Activated CD8-positive, alpha-beta memory T cell treated with anti-CD3 and anti-CD28 coated beads, Interleukin-2, amount 50 U/mL, for 4 hours (primary cell): ENCODE measurements at places on chromosomes 2 and 18.

GRCh38 chr18:58766164-58766563 is 94.9 kb downstream of the MALT1 start:
- DNase-seq, result no peak

DNA sequence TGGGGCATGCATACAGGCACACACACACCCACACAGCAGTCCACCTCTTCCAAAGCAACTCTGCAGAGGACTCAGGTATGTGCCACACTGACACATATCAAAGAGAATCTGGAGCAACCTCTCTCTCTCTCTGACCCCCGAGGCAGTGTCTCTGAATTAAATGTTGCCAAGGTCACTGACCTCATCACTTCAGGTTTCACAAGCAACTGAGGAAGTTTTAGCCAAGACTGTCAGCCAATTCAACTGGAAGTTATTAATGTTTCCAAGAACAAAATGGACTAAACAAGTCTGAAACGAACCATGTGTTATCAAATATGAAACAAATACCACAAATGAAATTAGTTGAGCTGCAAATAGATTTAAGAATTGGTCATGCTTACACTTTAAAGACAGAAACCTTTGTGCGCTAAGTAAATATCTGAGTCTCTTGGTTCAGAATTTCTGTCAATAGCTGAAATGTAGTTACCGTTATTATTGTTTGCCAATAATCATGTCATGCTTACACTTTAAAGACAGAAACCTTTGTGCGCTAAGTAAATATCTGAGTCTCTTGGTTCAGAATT is 86.1 kb downstream of the SLC25A12 start:
- DNase-seq, result no peak

DNA sequence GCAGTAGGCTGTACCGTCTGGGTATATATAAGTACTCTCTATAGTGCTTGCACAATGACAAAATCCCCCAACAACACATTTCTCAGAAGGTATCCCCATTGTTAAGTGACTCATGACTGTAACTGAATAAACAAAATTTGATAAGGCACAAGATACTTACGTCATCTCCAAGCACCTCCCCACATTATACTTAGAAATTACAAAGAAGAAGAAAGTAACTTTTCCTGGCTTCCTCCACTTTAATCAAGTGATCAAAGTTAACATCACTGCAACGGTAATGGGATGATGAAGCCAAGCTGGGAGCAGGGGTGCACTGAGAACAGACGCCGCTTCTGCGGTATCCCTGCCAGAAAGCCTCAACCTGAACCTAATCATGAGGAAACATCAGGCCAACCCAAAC is 9.7 kb downstream of the TNS1 start:
- DNase-seq, result no peak

GRCh38 chr2:71850306-71850801 is 297.3 kb downstream of the CYP26B1 start:
- no peak for DNase-seq

DNA sequence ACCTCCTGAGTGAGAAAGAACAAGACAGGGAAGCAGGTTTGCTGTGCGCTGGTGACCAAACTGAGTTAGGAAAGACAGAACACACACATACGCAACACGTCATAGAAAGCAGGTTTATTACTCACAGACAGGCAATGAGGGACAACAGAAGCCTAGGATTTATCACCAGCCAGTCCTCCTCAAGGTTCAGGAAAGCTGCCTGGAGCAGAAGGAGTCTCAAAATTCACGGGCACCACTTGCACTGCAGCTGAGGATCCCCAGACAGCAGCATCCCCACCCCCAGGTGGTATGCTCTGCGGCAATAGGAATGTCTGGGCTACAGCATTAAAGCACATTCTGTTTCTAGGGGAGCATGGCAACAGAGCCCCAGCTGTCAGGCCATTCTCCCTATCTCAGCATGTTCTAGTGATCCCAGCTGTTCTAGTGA is 284.4 kb upstream of the RGPD4 start:
- DNase-seq, result no peak

- no peak for DNase-seq
These were observed 288.6 kb upstream of the HDAC4 start for GRCh38 chr2:239689410-239689809.

- DNase-seq, result no peak
These were observed 49.8 kb downstream of the QPCT start for GRCh38 chr2:37394263-37394662.

DNA sequence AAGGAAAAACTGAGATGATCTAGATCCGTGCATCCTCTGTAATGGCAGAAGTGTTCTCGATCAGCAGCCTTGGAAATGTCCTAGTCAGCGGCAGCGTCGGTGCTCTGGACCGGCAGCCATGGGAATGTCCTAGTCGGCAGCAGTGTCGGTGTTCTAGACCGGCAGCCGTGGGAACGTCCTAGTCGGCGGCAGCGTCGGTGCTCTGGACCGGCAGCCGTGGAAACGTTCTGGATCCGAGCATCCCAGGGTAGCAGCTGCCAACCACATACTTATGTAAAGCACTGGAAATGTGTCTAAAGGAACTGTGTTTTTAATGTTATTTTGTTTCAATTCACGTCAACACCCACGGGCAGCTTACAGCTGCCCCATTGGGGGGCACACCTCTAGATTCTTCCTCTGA is 58.7 kb downstream of the GBX2 start:
- no peak for DNase-seq
